Breast epithelium (tissue), 4 donors: ENCODE measurements at places on chromosomes 1 and 21. TPM values are rescaled to one million over a fixed set of nuclear protein-coding genes. Genes with fewer than 3 reads are reported as not detected.

DNA sequence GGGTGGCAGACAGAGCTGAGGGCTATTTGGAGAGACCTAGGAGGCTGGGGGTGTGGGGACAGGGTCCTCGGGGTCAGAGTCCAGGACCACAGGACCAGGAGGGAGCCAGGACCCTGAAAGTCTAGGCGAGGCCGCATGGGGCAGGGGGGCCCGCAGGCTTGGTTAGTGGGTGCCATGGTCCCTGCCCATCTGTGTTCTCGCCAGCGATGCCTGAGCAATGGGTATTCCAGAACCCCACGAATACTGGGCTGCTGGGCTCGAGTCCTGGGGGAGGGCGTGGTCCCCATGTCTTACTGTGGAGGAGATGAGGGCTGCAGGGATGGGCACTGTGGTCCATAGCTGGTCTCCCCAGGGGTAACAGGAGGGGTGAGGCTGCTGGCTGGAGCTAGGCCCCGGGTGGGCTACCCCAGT is 2.0 kb downstream of the KRTAP10-6 start:
- DNase-seq: peak; percentile 47

DNA sequence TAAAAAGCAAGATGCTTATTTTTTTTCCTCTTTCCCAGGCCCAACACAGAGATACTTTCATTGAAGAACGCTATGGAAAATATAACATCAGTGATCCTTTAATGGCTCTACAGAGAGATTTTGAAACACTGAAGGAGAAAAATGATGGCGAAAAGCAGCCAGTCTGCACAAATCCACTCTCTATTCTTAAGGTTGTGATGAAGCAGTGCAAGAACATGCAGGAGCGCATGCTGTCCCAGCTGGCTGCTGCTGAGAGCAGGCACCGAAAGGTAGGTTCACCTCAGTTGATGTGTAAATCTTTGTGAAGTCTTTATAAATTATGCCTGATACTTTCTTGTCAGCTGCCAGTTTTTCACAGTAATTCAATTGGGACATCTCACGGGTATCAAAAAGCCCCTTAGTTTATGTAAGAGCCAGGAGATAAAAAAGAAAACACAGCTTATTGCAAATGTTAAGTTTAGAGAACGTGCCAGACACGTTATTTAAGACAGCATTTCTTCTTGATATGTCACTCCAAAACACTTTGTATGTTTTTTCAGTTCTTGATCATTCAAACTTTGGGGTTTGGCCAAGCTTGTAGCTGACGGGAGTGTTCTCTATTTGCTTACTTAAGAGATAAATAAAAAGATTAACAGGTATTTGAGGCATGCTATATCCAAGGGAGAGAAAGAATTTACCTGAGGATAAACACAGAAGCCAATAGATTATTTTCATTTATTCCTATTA is 53.1 kb downstream of the CTTNBP2NL start:
- no peak for DNase-seq

GRCh38 chr1:92066321-92066720 is 8.9 kb downstream of the SETSIP start:
- no peak for DNase-seq

DNA sequence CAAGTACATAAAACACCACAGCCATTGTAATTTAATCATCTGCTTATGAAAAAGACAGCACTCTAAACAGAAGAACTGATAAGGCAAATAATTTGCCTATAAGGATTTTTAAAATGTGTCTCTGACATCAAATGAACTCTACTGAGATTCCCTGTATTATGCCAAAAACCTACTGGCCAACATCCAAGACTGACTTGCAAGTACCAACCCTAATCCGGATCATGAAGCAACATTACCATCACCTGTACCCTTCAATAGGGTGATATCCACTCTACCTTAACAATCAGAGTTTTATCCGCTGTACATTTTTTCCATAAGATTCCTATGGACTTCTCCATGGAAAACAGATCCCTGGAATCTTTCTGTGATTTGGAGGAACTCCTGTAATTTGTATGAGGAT is 4.6 kb downstream of the RGS7 start:
- DNase-seq: no peak

The KANK4 gene
- 1.6 TPM for total RNA-seq

- no peak for DNase-seq
These were observed 2.4 kb upstream of the MFSD2A start for GRCh38 chr1:39952359-39953110.

The TOMM40L gene
- 9.4 TPM for total RNA-seq

The CNTN2 gene
- not detected for total RNA-seq

DNA sequence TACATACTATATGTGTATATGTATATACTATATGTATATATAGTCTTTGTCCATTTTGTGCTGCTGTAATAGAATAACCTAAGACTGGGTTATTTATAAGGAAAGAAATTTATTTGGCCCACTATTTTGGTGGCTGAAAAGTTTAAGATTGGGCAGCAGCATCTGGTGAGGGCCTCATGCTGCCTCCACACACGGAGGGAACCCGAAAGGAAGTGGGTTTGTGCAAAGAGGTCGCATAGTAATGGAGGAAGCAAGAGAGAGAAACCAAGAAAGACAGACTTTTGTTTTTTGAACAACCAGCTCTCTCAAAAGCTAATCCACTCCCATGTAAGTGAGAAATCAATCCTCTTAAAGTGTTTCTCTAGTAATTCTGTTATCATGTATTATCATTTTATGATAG is 1147.3 kb downstream of the NCAM2 start:
- no peak for DNase-seq

- DNase-seq: no peak
These were observed 10.7 kb downstream of the INTS7 start for GRCh38 chr1:212024469-212025149.

The PITHD1 gene
- 62.8 TPM for total RNA-seq

DNA sequence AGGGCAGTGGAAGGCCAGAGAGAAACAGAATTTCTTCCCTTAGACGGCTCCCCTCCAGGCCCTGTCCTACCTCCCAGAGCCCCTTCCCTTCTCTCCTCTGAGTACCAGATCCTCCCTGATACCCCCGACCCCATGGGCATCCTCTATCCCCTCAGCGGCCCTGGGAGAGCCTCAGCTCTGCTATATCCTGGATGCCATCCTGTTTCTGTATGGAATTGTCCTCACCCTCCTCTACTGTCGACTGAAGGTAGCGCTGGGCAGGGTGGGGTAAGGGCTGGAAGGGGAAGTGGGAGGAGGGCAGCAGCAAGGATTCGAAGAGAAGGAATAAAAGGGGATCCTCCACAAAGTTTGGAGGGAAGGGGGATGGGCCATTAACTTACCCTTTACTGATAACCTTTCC is 2.7 kb downstream of the FCER1G start:
- no peak for DNase-seq

- no peak for DNase-seq
These were observed 15.1 kb downstream of the KCNC4 start for GRCh38 chr1:110225212-110225611.

The CYP4B1 gene
- total RNA-seq: 58.4 TPM

The FAM229A gene
- 10.2 TPM for total RNA-seq

DNA sequence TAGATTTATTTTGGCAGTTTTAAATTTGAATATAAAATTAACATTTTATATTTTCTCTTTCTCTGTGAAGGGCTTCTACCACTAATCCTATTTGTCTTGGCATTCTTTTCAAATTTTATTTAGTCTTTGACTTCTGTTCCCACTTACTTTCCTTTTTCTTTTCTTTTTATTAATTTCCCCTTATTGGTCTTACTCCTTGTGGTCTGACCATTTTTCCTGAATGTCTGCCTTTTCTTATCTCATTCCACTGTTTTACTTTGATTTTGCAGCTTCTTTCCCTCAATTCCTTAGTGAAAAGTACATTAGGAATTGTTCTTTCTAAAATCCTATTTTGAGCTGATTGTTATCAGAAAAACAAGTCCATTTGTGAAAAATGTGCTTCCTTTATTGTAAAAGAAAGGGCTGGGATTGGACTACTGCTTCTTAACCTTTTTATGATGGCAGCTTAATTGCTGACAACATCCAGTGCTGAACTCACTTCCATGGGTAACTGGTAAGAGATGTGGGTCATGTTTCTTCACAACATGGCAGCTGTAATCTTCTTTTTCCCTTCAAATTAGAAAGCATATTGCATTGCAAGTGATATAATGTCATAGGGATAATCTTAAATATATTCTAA is 284.6 kb downstream of the DNM3 start:
- no peak for DNase-seq

- DNase-seq: no peak
These were observed 1.6 kb upstream of the HPCA start for GRCh38 chr1:32884726-32885125.

GRCh38 chr1:8398086-8398485 is 80.2 kb downstream of the SLC45A1 start:
- DNase-seq: no peak

GRCh38 chr1:91912266-91912665 is 26.3 kb upstream of the TGFBR3 start:
- DNase-seq: no peak

DNA sequence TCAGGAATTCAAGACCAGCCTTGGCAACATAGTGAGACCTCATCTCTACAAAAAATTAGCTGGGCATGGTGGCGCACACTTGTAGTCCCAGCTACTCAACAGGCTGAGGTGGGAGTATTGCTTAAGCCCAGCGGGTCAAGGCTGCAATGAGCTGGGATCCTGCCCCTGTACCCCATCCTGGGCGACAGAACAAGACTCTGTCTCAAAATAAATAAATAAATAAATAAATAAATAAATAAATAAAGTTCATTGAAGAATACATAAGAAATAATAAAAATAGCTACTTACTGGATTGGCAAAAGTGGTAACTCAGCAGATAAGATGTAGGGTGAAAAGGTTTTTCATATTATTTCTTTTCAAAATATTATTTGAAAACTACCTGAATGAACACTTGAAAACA is 5.9 kb downstream of the CEP170 start:
- no peak for DNase-seq
